ENCODE measurements at places on chromosomes 6 and 20. TPM values are rescaled to one million over a fixed set of nuclear protein-coding genes. Genes with fewer than 3 reads are reported as not detected.

- DNase-seq = no peak
Observed at GRCh38 chr6:10658910-10659698, 35.3 kb downstream of the C6orf52 start.

DNA sequence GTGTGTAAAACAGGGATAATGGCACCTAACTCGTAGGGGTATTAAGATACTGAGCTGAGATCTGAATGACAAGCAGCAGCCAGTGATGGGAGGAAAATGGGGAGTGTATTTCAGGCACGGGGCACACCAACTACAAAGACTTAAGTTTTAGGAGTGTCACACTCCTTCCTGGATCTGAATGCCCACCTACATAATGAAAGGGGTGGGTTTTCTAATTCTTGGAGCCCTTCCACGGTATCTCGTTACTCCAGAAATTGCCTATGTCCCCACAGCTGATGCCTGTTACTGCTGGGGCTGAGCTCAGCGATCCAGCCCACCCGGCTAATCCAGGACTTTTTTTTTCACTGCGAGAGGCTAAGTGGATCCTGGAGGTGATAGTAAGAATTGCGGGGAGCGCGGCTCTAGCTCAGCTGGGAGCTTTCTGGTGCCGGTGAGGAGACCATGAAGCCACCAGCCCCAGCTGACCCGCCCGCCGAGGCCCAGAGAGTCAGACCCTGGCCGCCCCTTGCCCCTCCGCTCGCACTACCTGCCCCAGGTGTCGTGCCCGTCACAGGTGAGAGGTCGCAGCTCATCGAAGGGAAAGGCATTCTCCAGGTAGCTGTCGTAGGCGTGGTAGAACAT lies 727 bp downstream of the EDEM2 start:
- no peak for DNase-seq

GRCh38 chr6:118764766-118765165 lies 113.4 kb upstream of the CEP85L start:
- DNase-seq = no peak

DNA sequence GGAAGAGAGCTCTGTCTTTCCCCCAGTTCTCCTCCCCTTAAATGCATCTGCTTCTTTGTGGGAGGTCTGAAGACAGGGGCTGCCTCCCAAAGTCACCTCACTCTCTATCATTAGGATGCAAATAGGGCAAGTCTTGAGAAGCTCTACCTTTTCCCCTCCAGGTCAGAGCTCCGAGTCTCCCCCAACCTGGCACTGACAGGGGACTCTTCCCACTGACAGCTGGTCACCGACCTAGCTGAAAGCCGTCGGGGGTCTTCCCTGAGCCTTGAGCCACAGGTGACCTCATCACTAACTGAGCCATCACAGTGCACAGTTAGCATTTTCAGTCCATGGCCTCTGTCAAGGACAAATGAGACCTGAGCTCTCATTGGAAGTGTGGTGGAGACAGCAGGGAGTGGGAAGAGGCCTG lies 386.7 kb downstream of the HACE1 start:
- DNase-seq = no peak

DNA sequence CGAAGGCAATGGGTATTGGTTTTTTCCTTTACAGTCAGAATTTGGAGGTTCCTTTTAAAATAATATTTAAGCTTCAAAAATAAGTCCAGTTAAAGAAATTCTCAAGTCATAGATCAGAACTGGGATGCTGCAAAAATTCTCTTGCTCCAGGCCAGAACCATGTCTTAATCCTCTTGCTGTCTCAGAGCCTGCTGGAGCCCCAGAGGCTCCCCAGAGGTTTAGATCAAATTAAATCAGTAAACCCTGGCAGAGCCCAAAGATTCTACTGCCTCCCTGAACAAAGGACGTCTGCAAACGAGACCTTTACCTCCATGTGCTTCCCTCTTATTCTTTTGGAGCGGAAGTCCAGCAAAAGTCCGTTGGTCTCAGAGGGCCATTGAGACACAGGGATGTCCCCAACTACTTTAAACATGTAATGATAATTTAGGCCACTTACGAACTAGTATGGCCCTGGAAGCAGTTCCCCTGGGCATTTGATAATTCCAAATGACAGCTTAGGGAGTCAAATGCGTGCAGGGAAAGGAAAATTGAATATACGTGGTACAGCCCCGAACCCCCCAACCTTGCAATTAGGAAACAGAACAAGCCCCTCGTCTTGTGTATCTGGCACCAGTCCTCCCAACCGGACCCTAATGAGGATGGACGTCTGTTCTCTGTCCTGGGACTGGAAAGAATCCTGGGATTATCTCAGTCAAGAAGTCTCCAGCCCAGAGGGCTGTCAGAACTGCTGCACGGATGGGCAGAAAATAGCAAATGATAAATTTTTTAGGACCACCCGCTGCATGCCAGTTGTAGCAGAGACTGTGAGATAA lies 31.5 kb downstream of the SULF2 start:
- DNase-seq = no peak

DNA sequence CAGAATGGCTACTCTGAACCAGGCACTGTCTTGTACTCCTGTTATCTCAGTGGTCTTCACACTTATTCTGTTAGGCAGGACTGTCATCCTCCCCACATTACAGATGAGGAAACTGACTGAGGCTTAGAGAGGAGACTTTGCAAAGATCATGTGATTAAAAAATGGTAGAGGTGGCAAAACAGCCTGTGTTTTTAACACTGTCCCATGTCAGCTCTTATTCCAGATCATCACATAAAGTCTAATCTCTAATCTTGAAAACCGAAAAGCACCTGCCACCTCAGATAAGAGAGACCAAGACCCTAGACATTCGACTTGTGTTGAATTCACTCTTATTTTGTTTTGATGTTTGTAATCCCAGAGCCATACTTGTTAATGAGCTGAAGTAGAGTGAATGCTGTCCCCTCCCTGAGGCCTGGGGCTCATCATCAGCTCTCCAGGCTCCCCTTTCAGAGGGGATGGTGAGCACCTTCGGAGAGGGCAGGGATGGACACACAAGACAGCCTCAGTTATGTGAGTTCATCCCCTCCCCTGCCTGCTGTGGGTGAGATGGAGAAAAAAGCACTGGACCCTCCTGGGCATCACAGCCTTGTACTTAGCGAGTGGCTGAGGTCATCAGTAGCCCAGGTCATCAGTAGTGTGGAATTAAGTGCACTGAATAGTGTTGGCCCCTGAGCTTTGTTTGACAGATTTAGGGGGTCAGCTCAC lies 30.6 kb downstream of the MTHFD1L start:
- DNase-seq = no peak

GRCh38 chr6:36283608-36284007 lies 13.7 kb downstream of the PNPLA1 start:
- no peak for DNase-seq

- DNase-seq = no peak
Observed at GRCh38 chr20:59217173-59217572, 53.6 kb downstream of the ZNF831 start.

GRCh38 chr6:35718375-35718736 lies 18.5 kb upstream of the ARMC12 start:
- DNase-seq = no peak

DNA sequence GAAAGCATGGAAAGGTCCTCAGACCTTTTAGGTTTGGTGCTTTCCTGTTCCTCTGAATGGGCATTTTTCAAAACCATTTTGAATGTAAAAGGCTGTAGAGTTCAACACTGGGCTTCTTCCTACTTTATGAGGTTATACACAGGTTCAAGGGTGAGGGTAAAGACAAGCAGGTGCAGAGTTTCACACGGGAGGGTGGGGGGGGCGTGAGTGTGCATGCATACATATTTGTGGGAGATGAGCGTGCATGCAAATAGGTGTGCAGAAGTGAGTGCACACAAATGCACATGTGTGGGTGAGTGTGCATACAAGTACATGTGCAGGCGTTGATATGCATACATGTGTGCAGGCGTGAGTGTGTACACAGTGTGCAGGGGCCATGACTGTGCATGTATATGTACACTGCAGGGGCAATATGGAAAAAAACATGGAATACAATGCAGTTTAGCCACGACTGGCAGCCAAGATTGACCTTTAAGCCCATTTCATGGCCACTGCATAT lies 183.1 kb downstream of the GMPR start:
- DNase-seq = no peak

- no peak for DNase-seq
Observed at GRCh38 chr6:15312500-15312899, 66.6 kb downstream of the JARID2 start.

GRCh38 chr6:166647896-166648295 lies 20.8 kb upstream of the RPS6KA2 start:
- DNase-seq = no peak

DNA sequence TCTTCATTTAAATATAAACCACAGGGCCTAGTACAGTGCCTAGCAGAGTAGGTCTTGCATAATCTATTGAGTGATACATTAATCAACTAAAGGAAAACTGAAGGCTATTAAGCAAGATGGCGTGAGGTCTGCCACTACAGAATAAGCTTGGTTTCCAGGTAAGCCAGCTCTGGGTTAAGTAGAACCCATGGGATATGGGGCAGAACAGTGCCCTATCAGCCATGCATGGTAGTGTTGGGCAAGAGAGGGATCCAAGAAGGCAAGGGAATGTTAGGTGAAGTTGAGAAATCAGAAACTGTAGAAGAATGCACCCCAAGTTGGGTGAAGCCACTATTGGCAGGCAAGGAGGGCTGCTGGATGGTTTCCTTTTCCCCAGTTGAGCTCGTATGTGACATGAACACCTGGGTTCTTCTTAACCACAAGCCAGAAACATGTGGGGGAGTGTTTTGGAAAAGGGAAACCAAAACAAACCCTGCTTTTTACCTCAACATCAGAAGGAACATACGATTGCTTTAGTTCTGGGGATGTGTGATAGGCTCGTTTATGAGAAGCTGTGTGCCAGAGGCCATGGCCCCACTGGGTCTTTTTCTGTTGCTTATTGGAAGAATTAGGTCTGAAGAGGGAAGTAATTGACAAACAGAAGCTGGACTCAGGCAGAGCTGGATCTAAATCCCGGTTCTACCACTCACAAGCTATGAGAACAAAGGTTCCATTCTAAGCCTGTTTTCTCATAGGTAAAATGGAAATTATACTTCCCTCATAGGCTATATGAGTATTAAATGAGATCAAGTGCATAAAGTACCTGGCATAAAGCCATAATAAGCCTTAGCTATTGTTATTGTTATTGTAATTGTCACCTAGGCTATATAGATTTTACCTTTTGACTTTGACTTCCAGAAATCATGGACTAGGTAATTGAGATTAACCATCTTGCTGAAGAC lies 33.5 kb downstream of the NEDD9 start:
- DNase-seq = no peak

The NNAT gene
- total RNA-seq = 22.0 TPM

The KHDC1L gene
- 0.39 TPM for total RNA-seq

The HLA-G gene
- total RNA-seq = 0.10 TPM

All from skin of body (tissue), 3 donors.